ENCODE measurements at places on chromosomes 2 and 18.

- DNase-seq, result no peak
Measured at GRCh38 chr2:81283081-81283480, 978.5 kb upstream of the LRRTM1 start.

- no peak for DNase-seq
Measured at GRCh38 chr2:167294776-167295140, 406.5 kb downstream of the XIRP2 start.

GRCh38 chr2:163884416-163884815, 148.6 kb upstream of the FIGN start:
- DNase-seq, result no peak

DNA sequence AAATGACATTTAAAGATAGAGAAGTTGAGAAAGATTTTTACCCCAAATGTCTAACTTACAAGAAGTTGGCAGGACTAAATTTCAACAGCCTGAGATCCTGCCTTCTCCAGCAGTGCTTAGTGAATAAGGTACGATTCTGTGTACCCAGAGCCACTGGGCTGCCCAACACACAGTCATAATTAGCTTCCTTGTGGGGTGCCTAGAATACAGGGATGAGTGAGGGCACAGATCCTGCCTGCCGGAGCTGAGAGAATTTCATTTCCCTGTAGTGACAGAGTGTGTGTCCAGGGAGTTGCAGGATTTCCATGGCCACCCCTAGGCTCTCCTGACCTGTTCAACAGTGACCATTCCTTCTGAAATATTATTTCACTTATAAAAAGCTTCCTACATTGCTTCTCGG, 27.0 kb downstream of the GREB1 start:
- DNase-seq, result no peak

GRCh38 chr2:7660816-7661215, 743.6 kb downstream of the RNF144A start:
- DNase-seq, result no peak

DNA sequence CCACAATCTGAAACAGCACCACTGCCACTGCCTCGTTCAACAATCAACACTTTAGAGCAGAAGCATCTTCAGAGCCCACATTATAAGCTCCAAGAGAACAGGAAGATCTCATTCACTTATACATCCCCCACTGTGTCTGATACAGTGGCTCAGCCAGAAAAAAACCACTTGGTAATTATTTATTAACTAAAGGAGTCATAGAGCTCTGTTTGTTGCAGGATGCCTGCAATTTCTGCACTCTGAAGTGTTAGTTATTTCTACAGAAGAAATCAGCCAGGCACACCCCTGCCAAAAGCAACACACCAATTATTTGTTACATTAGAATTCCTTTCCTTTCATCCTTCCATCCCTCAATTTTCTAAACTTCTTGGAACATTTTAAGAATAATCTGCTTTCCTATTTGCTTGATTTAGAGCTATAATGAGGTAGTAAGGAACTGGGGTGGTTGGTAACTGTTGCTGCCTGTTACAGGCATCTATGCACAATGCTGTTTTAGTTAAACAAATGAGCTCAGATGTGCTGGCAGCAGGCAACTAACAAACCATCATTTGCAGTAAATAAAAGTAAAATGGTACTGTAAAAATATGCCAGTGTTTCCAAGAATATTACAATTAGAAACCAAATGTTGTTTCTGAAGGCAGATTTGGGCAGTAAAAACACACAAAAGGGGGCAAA, 59.9 kb downstream of the DYM start:
- DNase-seq, result no peak

DNA sequence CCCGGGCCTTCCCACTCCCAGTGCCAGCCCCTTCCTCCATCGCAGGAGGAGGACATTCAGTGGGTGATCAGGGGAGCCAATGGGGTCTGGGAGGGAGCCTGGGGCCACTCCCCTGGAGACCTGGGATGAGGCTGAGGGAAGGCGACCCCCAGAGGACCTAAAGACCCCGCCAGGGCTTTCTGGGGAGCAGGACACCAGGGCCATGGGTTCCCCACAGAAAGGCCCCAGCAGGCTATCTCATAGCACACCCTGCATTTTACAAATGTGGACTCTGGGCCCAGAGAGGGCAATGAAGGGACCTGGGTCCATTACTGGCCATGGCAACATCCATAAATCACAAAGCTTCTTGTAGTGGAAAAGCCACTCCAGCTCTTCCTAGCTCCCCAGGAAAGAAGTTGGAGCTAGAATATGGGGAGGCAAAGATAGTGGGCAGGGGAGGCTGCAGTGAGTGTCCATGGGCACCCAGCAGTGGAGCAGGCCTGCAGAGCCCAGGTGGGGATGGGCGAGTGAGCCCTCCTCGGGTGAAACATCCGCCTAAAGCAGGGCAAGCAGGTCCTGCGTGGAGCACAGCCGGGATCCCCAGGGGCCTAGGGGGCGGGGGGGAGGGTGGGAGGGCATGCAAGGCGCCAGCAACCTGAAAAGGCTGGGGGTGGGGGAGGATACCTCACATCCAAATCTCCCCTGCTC, 13.8 kb downstream of the CYP26B1 start:
- DNase-seq, result no peak

GRCh38 chr2:175575346-175576258, 394.1 kb upstream of the ATP5MC3 start:
- no peak for DNase-seq

GRCh38 chr18:21703241-21703820, 1.2 kb downstream of the ABHD3 start:
- peak; percentile 26 for DNase-seq

DNA sequence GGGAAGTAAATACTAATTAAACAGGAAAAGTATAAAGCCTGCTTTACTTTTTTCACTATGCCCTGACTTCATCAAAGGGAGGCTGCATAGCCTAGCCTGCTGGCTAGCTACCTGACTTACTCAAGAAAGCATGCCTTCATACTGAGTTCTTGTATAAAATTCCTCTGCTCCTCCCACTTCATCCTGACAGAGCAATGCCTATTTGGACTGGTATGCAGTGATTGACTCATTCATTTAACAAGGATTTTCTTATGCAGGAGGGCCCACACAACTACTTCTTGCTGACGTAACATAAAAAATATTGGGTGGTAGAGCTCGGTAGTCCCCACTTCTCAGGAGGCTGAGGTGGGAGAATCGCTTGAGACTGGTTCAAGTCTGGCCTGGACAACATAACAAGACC, 70.5 kb downstream of the PRPF40A start:
- no peak for DNase-seq

GRCh38 chr2:23545396-23545795, 160.4 kb downstream of the KLHL29 start:
- DNase-seq, result no peak

Data from stimulated activated CD4-positive, alpha-beta T cell treated with anti-CD3 and anti-CD28 coated beads, TNF-alpha, amount 100 ng/mL, for 24 hours (primary cell).